ENCODE measurements at places on chromosomes 13 and 19.
A peak's percentile ranks its signal among the peaks of the same experiment; 100 is the strongest.

GRCh38 chr13:73870970-73871935, 263.0 kb downstream of the KLF12 start:
- peak; percentile 95 for DNase-seq

DNA sequence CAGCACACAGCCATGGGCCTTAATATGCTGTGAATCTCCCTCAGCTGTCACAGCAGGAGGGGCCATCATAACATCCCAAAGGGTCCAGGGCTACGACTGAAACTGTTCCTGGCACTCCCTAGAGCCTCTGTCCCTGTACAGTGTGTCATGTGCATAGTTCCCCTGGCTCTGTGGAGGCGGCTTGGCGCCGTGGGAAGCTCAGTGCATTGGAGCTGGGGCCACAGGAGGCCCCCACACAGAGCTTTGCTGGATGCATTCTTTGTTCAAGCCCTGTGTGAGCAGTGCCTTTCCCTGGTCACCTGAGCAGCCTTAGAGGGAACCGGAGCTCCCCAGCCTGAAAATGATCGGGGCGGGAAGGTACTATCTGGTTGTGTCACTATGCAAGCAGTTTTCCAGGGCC, 21.4 kb downstream of the UBXN6 start:
- no peak for DNase-seq

DNA sequence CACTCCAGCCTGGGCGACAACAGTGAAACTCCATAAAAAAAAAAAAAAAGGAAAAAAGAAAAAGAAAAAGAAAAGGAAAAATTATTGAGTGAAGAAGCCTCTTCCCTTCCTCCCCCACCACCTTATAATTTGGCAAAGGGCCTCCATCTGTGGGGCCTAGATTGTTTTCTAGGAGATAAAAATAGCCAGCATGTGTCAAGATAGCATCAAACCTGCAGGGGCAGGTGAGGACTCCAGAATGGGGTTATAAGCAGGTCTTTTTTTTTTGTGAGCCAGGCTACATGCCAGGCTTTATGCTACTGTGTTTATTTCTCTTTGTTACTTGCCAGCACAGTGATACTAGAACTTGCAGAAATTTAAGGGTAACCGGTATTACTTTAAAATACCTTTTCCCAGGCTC, 11.7 kb upstream of the TRIM13 start:
- DNase-seq: no peak

DNA sequence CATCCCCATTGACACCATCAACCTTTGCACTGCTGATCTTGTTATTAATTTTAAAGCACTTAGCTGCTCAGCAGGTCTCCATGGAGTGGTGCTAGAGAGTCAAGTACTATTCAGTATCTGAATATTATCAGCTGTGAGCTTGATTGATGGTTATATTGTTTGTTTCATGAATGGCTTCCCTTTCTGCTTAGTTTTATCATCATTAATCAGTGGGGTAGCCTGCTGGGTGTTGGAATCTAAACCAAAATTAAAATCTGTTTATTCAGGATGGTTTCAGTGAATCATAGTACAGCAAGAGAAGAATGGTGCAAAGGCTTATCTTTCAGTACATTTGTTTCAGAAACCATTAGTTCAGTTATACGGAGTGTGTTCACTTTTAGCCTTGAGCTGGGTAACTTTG, 42.5 kb upstream of the SCEL start:
- DNase-seq: peak; percentile 28

DNA sequence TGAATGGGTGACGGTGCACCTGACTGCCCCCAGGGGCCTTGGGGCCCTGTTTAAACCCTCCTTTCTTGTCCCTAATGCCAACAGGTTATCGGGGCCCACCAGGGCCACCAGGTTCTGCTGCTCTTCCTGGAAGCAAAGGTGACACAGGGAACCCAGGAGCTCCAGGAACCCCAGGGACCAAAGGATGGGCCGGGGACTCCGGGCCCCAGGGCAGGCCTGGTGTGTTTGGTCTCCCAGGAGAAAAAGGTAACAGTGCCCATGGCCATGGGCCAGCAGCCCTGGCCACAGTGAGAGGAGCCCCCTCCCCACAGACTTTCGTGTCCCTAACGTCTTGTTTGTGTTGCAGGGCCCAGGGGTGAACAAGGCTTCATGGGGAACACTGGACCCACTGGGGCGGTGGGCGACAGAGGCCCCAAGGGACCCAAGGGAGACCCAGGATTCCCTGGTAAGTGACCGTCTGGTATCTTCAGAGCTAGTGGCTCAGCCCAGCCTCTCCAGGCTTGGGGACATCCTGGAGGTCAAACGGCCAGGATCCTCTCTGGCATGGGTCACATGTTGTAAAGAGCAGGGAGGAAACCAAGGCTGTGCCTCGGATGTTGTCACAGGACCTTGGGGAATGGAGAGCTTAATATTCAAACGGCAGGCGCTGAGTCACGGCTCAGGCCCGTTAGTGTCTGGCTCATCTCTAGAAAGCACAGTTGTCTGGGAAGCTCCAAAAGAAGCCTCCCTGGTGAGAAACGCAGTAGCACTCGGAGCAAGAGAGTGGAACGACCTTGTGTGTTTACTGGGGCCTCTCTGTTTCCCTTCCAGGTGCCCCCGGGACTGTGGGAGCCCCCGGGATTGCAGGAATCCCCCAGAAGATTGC, 58.3 kb downstream of the RAB20 start:
- DNase-seq: no peak

DNA sequence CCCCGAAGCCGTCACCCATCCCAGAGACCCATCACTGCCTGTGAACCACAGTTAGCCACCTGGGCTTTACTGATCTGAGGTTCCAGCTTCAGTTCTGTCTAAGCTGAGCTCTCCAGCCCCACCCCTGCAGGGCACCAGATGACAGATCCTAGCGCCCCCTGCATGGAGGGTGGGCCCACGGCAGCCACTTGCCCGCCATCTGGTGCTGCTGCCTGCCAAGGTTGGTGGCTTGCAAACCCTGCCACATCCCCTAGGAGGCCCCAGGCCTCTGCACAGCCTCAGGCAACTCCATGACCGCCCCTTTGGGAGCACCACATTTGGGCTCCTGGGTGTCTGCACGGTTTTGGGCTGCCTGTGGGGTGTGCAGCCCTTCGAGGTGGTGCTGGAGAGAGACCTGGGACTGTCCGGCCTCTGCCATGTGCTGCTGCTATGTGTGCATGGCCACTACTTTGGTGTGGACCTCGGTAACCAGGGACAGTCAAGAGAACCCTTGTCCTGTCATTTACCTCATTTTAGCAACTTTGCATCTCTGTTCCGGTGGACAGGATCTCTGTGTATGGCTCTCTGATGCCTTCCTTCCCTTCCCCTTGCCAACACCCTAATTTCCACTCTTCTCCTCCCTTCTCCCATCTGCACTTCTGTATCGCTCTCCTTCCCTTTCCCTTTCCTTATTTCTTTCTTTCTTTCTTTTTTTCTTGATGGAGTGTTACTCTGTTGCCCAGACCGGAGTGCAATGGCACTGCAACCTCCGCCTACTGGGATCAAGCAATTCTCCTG, 17.4 kb upstream of the SDHAF1 start:
- DNase-seq: no peak

DNA sequence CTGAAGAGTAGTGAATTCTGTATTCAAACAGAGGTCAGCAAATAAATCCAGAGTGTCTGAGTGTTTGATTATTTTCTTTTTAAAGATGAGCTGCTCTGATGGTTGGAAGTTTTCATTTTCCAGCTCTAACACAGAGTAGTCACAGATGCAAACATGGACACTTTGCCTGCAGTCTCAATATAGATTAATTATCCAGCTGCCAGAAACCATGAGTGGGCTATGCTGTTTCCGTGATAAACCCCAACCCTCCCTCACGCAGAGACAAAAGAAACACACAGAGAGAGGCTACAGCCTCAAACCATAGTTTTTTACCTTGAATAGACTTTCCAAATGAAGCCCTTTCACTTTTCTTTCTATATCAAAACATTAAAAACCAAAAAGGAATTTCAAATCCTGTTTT, 884.7 kb downstream of the DIAPH3 start:
- DNase-seq: peak; percentile 20

GRCh38 chr19:3359919-3360420, 6.4 kb upstream of the NFIC start:
- no peak for DNase-seq

GRCh38 chr13:29935309-29935981, 85.0 kb upstream of the UBL3 start:
- DNase-seq: no peak

DNA sequence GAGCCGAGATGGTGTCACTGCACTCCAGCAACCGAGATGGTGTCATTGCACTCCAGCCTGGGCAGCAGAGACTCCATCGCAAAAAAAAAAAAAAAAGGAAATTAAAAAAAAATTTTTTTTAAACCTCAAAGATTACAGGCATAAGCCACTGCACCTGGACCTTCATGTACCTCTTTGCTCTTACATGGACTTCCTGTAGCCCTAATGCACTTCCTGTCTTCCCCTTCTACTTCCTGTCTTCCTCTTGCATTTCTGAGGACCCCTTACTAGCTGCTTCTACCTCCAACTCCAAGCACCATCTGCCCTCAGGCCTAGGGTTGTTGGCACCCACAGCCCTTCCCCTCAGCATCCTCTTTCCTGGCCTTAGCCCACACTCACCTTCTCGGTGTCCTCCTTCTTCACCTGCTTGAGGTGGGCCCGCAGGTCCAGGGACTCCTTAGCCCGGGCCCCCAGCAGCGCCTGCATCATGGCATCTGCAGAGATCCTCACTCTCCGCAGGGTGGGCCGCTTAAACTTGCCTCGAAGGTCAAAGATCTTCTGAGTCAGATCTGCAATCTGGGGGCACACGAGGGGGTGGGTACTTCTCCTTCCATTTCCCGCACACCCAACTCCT, 3.8 kb downstream of the TNNI3 start:
- no peak for DNase-seq

GRCh38 chr13:21043898-21044297, 17.5 kb downstream of the LATS2 start:
- DNase-seq: peak; percentile 86

GRCh38 chr19:18392926-18393325, 4.5 kb downstream of the LRRC25 start:
- DNase-seq: no peak
